Spleen (tissue), 13 donors: ENCODE measurements at places on chromosomes 2 and 18. TPM values are rescaled to one million over a fixed set of nuclear protein-coding genes. Genes with fewer than 3 reads are reported as not detected.

- H3K27ac ChIP-seq: no peak overlapping the region
- no peak for DNase-seq
- H3K36me3 ChIP-seq: no peaks in the 10 kb centered on the region
Measured at GRCh38 chr2:58798676-58799208, 557.6 kb upstream of the FANCL start.

DSC2 gene
- 11.8 TPM for total RNA-seq

- H3K27ac ChIP-seq: no peak overlapping the region
- H3K27me3 ChIP-seq: no peaks in the 10 kb centered on the region
- H3K4me1 ChIP-seq: no peaks in the 10 kb centered on the region
- H3K36me3 ChIP-seq: peaks cover 51% of the 10 kb centered on the region
Measured at GRCh38 chr2:43927442-43927841, 68.3 kb downstream of the LRPPRC start.

GRCh38 chr2:226898897-226899296 is 63.0 kb downstream of the RHBDD1 start:
- H3K27me3 ChIP-seq: no peaks in the 10 kb centered on the region
- DNase-seq: no peak
- peaks cover 29% of the 10 kb centered on the region for H3K36me3 ChIP-seq
- H3K4me3 ChIP-seq: no peak overlapping the region

UBR3 gene
- 76.3 TPM for total RNA-seq

DNA sequence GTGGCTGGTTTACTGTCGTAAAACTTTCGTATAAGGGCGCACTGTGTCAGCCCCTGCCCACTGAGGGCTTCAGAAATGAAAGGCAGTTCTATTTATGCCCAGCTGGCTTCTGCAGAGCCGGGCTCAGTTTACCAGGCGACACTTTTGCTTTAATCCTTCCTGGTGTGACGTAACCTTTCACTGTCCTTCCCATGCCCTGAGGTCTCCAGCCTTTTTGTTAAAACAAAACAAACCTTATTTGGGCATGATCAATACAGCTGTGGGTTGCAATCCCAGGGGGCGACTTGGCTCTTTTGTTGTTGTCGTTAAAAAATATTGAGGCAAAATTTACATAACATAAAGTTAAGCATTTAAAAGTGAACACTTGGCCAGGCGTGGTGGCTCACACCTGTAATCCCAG is 85.3 kb downstream of the AGAP1 start:
- H3K4me3 ChIP-seq: no peak overlapping the region
- no peak overlapping the region for H3K27ac ChIP-seq
- no peak for DNase-seq
- H3K36me3 ChIP-seq: no peaks in the 10 kb centered on the region
- H3K27me3 ChIP-seq: no peaks in the 10 kb centered on the region

TDRD15 gene
- total RNA-seq: 0.47 TPM

DNA sequence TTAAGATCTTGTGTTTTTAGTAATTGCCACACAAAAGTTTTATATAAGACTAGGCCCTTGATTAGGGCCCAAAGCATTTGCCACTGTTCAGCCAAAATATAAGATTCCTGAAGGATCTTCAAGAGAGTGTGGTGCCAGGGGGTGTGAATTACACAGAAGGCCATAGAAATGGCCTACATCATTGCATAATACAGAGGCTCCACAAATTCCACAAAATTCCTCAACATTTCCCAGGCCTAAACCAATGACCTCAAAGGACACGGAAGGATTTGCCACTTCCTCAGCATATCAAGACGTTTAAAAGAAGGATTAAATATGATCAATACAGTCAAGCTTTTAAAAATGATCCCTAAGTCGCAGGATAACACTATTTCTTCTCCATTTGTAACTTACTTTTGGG is 24.1 kb downstream of the COL6A3 start:
- H3K27ac ChIP-seq: no peak overlapping the region
- H3K4me3 ChIP-seq: no peak overlapping the region
- no peak for DNase-seq
- no peaks in the 10 kb centered on the region for H3K27me3 ChIP-seq

DNA sequence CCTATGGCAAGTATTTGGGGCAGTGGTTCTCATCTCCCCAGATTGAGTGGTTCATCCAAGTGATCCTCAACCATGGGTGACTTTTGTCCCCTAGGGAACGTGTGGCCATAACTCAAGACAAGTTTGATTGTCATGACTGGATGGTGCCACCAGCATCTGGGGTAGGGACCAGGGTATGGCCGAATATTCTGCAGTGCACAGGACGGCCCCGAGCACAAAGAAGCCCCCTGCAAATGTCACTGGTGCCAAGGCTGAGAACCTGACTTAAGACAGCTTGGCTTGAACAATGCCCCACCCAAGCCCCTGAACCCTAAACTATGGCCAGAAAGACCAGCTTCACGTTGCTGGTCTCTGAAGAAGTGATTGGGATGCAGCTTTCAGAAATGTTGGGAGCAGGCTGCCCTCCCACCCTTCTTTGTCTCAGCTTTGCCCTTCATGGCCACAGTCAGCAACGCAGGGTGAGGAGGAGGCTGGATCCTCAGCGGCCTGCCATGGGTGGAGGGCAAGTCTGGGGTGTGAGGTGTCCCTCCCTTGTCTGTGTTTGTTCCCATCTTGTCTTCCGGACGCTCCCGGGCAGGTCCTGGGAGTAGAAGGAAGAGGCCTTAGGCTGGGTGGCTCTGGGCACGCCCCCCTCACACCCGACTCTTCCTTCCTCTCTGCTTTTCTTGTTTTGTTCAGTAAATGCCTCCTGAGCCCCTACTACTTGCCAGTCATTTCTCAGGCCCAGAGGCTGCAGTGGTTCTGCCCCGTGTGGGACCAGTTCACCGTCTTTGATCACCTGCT is 43.4 kb downstream of the GREB1 start:
- no peaks in the 10 kb centered on the region for H3K27me3 ChIP-seq
- H3K4me3 ChIP-seq: no peak overlapping the region
- H3K4me1 ChIP-seq: no peaks in the 10 kb centered on the region
- DNase-seq: peak; percentile 45
- H3K27ac ChIP-seq: no peak overlapping the region

LRP1B gene
- 0.12 TPM for total RNA-seq

DNA sequence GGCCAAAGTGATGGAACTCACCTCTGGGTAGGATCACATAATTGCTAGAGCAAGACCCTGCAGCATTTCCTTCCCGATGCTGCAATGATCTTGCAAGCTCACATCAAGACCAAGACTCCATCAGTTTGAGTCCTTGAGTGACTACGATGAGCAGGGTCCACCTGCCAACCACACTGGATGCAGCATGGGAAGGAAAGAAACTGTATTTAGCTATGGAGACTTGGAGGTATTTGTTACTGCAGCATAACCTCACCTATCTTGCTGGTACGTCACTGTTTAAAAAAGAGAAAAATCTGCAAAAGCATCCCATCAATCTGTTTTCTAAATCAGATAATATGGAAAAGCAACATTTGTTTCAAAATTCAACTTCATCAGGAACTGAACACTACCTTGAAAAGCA is 2.5 kb downstream of the RNF152 start:
- DNase-seq: no peak
- H3K4me3 ChIP-seq: no peak overlapping the region
- no peak overlapping the region for H3K27ac ChIP-seq

DNA sequence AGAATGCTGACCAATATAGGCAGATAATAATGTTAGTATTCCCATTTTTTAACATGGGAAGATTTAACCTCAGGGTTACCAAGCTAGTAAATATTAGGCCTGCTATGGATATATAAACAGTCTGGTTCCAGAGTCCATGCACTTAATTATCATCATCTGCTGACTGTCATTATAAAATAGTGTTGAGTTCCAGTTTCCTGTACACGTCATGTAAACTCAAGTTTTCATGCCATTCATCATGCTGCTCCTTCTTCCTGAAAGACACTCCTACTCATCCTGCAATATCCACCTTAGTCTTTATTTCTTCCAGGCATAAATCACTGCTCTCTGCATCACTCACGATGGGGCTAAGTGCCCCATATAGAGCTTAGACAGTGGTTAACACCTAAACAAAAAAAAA is 420.8 kb upstream of the SPHKAP start:
- no peaks in the 10 kb centered on the region for H3K4me1 ChIP-seq
- no peak overlapping the region for H3K27ac ChIP-seq
- H3K4me3 ChIP-seq: no peak overlapping the region
- H3K36me3 ChIP-seq: no peaks in the 10 kb centered on the region
- H3K27me3 ChIP-seq: no peaks in the 10 kb centered on the region

SFT2D3 gene
- 5.6 TPM for total RNA-seq

- H3K4me3 ChIP-seq: no peak overlapping the region
- no peaks in the 10 kb centered on the region for H3K4me1 ChIP-seq
- no peaks in the 10 kb centered on the region for H3K36me3 ChIP-seq
- DNase-seq: peak; percentile 39
- no peak overlapping the region for H3K27ac ChIP-seq
- H3K27me3 ChIP-seq: no peaks in the 10 kb centered on the region
Measured at GRCh38 chr2:30927465-30928075, 120.3 kb upstream of the CAPN13 start.

WDR75 gene
- 66.5 TPM for total RNA-seq

DNA sequence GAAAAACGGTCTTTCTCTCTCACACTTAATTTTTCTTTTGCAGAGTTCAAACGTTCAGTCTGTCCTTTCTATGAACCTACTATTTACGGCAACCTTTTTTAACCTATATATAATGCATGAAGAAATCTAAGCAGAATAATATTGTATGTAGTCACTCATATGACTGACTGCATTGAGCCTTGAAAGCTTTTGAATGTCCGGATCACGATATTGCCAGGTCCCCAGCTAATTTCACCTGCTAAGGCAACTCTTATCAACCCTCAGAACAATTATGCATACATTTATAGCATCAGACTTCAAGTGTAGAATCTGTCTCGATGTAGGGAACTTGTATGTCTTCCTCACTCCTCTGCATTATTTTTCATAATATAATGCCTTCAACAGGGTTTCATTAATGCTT is 1083.8 kb upstream of the KLHL29 start:
- no peaks in the 10 kb centered on the region for H3K4me1 ChIP-seq
- H3K27me3 ChIP-seq: no peaks in the 10 kb centered on the region
- DNase-seq: no peak
- H3K4me3 ChIP-seq: no peak overlapping the region
- no peak overlapping the region for H3K27ac ChIP-seq
- no peaks in the 10 kb centered on the region for H3K36me3 ChIP-seq

NMS gene
- total RNA-seq: not detected

DNA sequence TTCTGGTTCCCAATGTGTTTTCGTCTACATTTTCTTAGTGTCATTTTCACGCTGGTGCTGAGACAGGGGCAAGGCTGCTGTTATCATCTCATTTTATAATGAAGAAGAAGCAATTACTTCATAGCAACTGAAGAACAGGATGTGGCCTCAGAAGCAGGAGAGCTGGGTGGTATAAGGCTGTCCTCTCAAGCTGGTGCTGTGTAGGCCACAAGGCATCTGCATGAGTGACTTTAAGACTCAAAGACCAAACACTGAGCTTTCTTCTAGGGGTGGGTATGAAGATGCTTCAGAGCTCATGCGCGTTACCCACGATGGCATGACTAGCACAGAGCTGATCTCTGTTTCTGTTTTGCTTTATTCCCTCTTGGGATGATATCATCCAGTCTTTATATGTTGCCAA is 7.3 kb downstream of the IL36G start:
- no peaks in the 10 kb centered on the region for H3K36me3 ChIP-seq
- no peak overlapping the region for H3K4me3 ChIP-seq
- no peak for DNase-seq
- no peaks in the 10 kb centered on the region for H3K4me1 ChIP-seq
- H3K27ac ChIP-seq: no peak overlapping the region

GRCh38 chr2:102703748-102704147 is 58.1 kb upstream of the TMEM182 start:
- no peak overlapping the region for H3K4me3 ChIP-seq
- H3K27me3 ChIP-seq: no peaks in the 10 kb centered on the region
- no peak for DNase-seq
- no peak overlapping the region for H3K27ac ChIP-seq

ME2 gene
- 179 TPM for total RNA-seq

GRCh38 chr2:104866883-104867812 is 13.2 kb downstream of the POU3F3 start:
- H3K27ac ChIP-seq: no peak overlapping the region
- H3K27me3 ChIP-seq: peaks cover 80% of the 10 kb centered on the region
- peaks cover 5% of the 10 kb centered on the region for H3K4me1 ChIP-seq
- DNase-seq: peak; percentile 74
- H3K36me3 ChIP-seq: no peaks in the 10 kb centered on the region

DNA sequence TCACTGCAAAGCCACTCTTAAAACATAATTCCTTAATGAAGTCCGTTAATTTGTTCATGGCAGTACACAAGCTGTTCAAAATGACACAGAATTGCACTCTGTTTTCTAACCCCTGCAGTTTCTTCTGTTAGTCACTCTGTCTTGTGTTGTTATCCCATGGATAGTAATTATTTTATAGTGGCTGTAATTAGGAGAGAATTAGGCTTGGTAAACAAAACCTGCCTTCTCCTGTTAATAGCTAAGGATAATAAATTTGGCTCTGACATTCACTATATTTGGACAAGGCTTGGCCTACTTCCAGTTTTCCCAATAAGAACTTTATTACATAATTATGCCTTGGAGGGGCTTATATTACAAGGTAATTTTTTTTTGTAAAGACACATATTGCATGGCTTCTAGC is 330.3 kb upstream of the FIGN start:
- DNase-seq: no peak
- no peak overlapping the region for H3K27ac ChIP-seq
- H3K4me1 ChIP-seq: no peaks in the 10 kb centered on the region
- H3K36me3 ChIP-seq: no peaks in the 10 kb centered on the region

GRCh38 chr2:30288561-30288960 is 57.2 kb downstream of the LBH start:
- peak overlapping the region; percentile 71 for H3K27ac ChIP-seq
- H3K4me3 ChIP-seq: no peak overlapping the region
- DNase-seq: no peak
- H3K27me3 ChIP-seq: no peaks in the 10 kb centered on the region

DNA sequence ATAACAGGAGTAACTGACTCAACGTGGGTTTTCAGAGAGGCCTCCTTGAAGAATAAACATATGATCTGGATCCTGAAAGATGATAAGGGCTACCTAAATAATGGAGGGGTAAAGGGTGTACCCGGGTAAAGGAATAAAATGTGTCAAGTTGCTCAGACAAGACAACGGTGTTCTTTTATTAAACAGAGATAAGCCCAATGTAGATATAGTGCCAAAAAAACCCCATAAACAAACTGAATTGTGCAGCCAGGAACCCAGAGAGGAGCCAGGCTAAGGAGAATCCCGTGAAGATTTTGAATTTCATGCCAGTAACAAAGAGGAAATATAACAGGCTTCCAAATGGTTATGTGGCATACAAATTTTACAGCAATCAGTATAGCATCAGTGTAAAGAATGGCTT is 618.2 kb downstream of the CPS1 start:
- no peak overlapping the region for H3K27ac ChIP-seq
- H3K4me1 ChIP-seq: no peaks in the 10 kb centered on the region
- DNase-seq: no peak
- no peaks in the 10 kb centered on the region for H3K36me3 ChIP-seq
- H3K4me3 ChIP-seq: no peak overlapping the region

DNA sequence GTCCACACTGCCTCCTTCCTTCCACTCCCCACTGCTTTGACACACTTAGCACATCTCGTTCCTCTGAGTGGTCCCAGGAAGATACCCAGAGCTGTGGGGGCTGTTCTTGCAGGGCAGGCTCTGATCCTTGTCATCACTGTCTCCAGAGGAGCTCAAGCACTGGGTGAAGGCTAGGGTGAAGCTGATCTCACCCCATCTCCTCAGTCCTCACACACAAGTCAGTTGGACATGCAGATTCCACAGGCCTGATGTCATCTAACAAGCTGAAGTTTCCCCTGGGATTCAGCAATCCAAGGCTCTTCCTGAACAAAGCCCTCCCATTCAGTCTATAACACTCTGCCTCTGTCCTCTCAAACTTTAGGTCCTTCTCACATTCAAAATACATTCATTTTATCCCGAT is 90.6 kb upstream of the RAB6C start:
- no peaks in the 10 kb centered on the region for H3K4me1 ChIP-seq
- no peak overlapping the region for H3K4me3 ChIP-seq
- no peaks in the 10 kb centered on the region for H3K36me3 ChIP-seq
